ENCODE measurements at places on chromosomes 2 and 18.

- no peak for DNase-seq
Observed at GRCh38 chr2:218000136-218000535, 2.7 kb downstream of the TNS1 start.

GRCh38 chr18:2990956-2991640 lies 21.8 kb downstream of the LPIN2 start:
- DNase-seq: no peak

- DNase-seq: no peak
Observed at GRCh38 chr2:34799556-34799955, 1200.5 kb upstream of the FAM98A start.

DNA sequence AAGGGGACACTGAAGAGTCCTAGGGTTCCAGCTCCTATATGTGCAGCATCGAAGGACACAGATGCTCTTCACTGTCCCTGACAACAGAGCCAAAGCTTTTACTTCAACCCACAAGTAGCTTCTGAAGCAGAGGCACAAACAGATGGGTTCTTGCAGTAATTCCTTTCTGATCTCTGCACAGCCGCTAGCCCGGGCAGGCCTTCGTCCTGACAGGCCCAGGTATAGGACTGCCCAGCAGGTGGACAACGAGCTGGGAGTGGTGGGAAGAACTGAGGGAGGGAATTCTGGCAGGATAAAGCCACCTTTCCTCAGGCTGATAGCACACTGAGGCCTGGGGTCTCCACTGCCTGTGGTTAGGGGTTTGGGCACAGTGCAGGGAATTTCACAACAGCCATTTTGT lies 94.8 kb downstream of the RHOB start:
- DNase-seq: no peak

DNA sequence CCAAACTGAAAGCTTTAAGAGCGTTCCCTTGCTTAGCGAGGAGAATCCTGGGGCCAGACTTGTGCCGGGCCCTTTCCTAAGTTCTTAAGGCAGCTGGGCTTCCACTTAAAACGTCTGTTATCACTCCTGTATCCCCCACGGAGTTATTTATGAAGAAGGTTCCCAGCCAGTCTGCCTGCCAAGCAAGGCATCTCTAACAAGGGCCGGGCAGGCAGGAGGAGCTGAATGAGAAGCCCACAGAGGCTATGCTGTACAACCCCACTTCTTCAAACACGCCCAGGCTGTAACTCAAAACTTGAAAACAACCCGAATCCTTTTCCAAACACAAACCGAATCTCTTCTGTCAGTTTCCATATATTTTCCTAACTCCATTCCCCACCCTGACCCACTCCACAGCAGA lies 39.0 kb upstream of the ZFP36L2 start:
- no peak for DNase-seq

DNA sequence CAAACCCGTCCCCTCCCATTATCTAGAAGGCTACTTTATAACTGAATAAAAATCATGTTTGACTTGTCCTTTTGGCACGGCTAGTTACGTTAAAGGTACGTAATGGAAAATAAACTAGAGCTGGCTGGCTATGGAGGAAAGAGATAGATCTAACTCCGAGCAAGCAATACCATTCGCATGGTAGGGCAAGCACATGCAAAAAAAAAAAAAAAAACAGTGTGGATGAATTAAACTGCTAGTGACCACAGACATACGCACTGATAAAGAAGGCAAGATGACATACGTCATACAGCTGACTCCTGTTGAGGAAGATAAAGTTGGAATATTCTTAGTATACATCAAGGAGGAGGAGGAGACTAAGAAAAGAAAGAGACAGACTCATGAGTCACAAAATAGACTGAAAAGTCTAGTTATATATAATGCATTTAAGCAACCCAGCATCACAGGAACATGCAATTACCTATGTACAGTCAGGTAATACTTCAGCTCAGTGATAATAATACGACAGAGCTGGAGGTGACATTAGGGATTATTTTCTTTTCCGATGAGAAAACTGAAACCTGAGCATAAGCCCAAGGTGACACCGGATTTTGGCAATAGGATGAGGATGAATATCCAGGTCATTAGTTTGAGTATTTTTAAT lies 37.9 kb upstream of the NARS1 start:
- no peak for DNase-seq

GRCh38 chr2:217386041-217386440 lies 526.2 kb upstream of the TNP1 start:
- DNase-seq: no peak

DNA sequence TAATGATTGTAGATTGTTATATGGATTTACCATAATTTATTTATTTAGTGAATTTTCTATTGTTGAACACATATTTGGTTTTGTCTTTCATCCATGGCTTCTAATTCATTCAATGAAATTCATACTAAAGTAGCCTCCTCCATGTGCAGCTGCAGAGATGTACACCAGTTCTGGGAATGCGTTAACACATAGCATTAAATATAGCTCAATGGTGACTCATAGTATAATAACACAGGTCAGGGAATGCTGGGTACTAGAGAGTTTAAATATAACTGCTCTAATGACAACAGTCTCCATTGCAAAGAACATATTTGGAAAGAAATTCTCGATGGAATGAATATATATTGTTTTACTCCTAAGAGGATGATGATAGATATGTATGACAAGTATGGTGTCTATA lies 1190.2 kb upstream of the NRXN1 start:
- no peak for DNase-seq

DNA sequence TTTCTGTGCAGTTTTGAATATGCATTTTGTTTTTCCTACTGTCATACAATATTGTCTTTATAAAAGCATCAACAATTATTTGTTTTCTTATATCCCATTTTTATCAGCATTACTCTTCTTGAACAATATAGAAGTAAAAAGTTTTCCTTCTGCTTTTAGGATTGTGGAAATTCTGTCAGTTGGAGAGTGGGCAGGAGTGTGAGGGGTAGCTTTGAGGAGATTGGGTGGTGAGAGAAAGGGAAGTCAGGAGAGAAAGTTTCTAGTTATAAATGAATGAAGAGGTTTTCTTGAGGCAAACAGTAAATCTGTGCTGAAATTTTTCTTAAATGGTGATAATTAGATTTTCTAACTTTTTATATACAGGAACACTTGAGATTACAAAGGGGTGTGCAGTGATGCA lies 151.7 kb upstream of the NOSTRIN start:
- no peak for DNase-seq

GRCh38 chr18:293536-293935 lies 25.7 kb upstream of the THOC1 start:
- DNase-seq: no peak

- no peak for DNase-seq
Observed at GRCh38 chr2:127107622-127107999, 657 bp upstream of the BIN1 start.

DNA sequence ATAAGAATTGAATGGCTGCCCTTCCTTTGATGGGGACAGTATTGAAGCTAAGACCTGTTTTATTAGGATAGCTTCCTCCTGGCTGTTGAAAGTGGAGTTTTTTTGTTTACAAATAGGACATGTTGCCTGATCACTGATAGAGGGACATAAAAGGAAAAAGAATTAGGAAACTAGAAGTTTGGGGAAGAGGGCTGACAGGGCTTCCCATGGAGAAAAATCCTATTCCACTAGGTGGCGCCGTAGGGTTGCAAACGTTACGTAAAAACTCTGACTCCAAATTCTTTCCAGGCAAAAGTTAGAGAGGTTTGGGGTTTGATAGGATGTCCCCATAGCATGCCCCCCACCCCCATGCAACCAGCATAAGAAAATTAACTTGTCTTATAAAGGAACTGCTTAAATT lies 11.1 kb upstream of the RBFA start:
- DNase-seq: no peak

DNA sequence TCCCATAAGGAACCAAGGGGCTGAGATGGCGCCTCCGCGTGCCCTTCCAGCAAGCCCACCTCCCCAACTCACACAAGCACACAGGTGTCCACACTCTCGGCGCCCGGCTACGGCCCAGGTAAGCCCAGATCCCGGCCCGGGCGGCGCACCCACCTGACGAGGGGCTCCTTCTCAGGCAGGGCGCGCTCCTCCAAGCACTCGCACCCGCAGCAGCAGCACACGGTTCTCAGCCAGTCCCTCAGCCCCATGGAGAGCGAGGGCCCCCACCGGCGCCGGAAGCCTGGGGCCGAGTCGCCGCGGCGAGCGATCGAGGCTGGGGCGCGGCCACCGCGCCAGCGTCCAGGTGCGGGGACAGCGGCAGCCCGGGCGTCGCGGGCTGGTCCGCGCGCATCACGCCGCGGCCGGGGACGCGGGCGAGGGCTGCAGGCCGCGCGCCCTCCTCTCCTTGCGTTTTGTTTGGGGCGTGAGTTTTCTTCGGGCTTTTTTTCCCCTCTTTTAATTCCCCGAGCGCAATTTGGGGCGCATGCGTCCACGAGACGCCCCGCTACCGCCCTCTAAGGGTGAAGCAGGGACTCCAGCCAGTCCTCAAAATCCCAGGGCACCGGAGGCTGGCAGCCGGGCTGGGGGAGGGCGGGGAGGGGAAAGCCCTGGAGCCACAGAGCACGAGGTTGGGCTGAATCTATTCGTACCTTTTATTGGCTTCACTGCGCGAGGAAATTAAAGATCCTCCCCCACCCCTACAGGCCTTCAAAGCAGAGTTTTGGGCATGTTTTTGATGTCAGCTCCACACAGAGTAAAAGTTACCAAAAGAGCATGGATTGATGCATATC lies at the start of gene MREG:
Gene MREG (minus strand): TSS at position 472 of the 830 bp plus-strand sequence. CDS start 224 bp downstream, at position 248.
- peak; percentile 89 for DNase-seq

DNA sequence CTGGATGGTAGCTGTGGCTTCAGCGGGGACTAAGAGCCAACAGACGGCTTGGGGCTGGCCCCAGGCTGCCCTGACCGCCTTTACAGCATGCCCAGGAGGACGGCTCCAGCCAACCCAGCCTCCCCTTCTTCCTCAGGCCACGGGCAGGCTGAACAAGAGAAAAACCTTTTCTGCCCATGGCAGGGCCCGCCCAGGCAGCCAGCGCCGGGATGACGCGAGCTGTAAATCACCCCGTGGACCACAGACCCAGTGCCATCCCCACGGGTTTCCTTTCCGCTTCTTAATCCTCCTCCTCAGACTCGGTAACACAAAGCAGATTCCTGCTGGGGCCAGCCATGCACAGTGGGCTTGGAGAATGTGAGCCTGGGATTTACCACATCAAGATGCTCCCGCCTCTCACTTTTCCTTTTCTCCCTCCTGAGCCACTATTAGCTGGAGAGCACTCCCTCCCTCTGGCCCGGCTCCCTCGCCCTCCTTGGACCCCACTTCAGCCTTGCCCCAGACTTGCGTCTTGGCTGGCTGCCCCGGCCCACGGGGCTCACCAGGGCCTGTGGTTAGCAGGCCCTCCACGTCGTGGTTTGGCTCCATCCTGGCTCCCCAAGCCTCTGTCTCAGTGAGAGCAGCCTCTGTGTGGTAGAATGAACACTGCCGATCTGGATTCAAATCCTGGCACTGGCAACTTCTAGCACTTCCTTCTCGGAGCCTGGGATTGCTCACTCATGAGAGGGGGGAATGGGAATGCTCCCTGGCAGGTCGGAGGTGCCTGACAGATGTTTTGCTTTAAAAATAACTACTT lies 31.4 kb downstream of the ATOH8 start:
- DNase-seq: peak; percentile 4

DNA sequence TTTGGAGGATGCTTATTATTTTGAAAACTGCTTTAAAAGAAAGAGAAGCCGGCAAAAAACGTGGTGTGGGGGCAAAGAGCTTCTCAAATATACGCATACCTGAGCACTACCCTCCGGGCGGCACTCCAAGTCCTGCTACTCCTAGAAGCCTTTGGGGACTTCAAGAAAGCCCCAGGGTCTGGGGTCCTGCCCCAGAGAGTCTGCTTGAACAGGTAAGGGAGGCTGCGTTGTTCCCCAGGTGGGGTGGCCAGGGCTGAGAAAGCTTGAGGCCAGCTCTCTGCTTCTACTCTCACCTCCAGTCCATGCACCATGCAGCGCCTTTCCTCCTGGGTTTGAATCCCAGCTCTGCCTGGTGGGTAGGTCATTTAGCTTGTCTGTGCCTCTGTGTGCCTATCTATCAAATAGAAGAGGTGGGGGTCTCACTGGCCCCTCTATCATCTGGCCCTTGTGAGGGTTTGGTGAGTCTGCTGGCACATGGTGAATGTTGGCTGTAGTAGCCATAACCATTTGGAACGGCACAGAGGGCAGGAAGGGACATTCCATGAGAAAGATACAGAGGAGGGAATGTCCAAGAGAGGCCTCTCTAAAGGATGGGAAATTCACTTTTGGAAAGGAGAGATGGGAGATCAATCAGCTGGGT lies 19.5 kb downstream of the MALL start:
- DNase-seq: no peak

DNA sequence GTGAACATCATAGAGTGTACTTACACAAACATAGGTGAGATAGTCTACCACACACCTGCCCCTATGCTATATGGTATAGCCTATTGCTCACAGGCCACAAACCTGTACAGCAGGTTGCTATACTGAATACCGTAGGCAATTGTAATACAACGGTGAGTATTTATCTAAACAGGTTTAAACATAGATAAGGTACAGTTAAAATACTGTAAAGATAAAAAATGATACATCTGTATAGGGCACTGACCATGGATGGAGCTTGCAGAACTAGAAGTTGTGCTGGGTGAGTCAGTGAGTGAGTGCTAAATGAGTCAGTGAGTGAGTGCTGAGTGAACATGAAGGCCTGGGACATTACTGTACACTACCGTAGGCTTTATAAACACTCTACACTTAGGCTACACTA lies 267.0 kb upstream of the HS6ST1 start:
- no peak for DNase-seq

GRCh38 chr2:85589982-85590791 lies 5.4 kb upstream of the RNF181 start:
- no peak for DNase-seq

DNA sequence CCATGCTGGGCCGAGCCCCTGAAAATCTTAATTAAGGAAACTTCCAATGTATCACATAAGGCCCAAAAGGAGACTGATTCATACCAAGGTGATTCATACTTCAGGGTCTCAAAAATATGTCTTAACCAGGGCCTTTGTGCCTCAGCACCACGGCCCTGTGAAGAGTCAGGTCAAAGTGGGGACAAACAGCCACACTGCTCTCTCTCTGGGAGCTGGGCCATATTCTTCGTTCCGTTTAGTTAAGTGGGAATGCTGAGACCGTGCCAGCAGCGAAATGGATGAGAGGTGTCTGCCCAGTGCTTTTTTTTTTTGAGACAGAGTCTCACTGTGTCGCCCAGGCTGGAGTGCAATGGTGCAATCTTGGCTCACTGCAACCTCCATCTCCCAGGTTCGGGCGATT lies 9.3 kb upstream of the PTMA start:
- no peak for DNase-seq

GRCh38 chr18:31686986-31687928 lies 2.9 kb upstream of the B4GALT6 start:
- DNase-seq: no peak

- peak; percentile 58 for DNase-seq
Observed at GRCh38 chr2:181953881-181954537, 31.6 kb upstream of the PPP1R1C start.

Data from CD4-positive, alpha-beta T cell treated with Interleukin-1 beta for 1 hour (primary cell).